ENCODE measurements at places on chromosomes 2 and 18. TPM values are rescaled to one million over a fixed set of nuclear protein-coding genes. Genes with fewer than 3 reads are reported as not detected.

Gene LCT
- total RNA-seq: 0.14 TPM

DNA sequence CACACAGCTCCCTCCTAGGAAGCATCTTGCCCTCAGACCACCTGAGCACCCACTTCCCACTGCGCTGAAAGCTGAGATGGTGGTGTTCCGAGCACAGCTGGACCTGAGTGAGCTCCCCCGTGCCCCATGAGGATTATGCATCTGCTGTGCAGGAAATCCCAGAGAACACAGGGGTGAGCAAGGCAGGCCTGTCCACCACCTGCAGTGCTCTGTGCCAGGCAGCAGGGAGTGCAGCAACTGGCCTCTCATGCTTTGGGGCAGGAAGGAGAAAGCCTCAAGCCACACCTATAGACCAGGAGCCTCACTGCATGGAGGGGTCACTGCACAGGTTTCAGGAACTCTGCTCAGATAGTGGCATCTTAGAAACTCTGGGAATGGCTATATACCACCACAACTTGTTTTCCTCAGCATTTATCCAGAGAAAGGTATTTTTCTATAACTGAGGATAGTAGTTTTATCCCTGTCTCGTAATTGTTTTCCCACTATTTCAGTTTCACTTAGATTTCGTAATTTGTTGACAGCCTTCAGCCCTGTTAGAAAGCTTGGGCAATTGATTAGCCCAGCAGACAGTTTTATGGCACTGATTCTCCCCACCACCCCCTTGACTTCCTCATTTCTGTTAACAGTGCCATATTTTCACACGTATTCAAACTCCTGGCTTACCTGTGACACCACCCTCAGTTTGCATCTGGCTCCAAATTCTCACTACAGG is 144.3 kb upstream of the DAPL1 start:
- no peak for DNase-seq

Gene FARP2
- total RNA-seq: 29.4 TPM

Gene MYCN
- total RNA-seq: not detected

DNA sequence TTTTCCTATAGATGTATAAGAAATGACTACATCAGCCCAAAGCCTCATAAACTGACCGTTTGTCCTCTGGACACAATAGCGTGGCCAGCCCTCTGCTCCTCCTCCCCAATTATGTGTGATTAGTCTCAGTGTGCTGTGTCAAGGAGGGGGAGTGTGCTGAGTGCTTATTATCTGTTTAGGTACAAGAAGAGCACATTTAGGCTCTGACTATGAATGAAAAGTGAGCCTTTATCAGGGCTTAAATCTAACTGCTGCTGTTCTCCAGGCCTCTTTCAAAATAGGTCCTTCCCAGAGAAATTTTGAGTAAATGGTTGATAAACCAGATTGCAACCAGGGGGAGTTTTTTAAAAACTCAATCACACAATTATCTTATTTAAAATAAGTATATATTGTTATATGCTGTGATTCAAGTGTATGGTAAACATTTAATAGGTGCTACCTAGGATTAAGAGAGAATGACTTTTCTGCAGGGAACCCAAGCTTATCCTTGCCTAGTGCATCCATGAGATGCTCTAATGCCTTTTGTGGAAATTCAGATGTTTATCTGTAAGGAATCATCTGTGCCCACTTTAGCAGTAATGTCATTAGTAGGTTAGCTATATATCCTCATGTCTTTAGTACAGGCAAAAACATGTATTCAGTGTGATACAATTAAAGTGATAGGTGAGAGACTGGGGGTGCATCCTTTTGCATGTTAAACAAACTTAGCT is 168.7 kb upstream of the SIX3 start:
- no peak for DNase-seq
